ENCODE measurements at places on chromosomes 5 and 9. TPM values are rescaled to one million over a fixed set of nuclear protein-coding genes. Genes with fewer than 3 reads are reported as not detected.

MUSK gene
- total RNA-seq = not detected

KCTD16 gene
- 0.13 TPM for total RNA-seq

CXCL14 gene
- 145 TPM for total RNA-seq

STPG3 gene
- not detected for total RNA-seq

FCN2 gene
- total RNA-seq = not detected

PTPRD gene
- total RNA-seq = 0.33 TPM

PELO gene
- total RNA-seq = 20.5 TPM

EGFLAM gene
- 20.6 TPM for total RNA-seq

ZBED3 gene
- total RNA-seq = 3.2 TPM

BTNL3 gene
- total RNA-seq = not detected

KCNN2 gene
- total RNA-seq = not detected

FOXD4L4 gene
- 0.67 TPM for total RNA-seq

BHMT gene
- total RNA-seq = not detected

ZFP37 gene
- total RNA-seq = 3.4 TPM

TEX48 gene
- not detected for total RNA-seq

SH3RF2 gene
- 57.3 TPM for total RNA-seq

PAPPA gene
- total RNA-seq = not detected

UNC5A gene
- not detected for total RNA-seq

NPR3 gene
- 0.19 TPM for total RNA-seq

RAB24 gene
- 21.4 TPM for total RNA-seq

BBLN gene
- 56.9 TPM for total RNA-seq

SAXO1 gene
- total RNA-seq = not detected

RASGRF2 gene
- total RNA-seq = 2.0 TPM

PCDHB11 gene
- total RNA-seq = 0.17 TPM

RABGAP1 gene
- 57.2 TPM for total RNA-seq

CYLC2 gene
- not detected for total RNA-seq

SLC6A7 gene
- total RNA-seq = not detected

OTULIN gene
- total RNA-seq = 45.6 TPM

ZNF366 gene
- total RNA-seq = not detected

ABLIM3 gene
- 17.3 TPM for total RNA-seq

SLC36A2 gene
- total RNA-seq = not detected

GGTA1 gene
- not detected for total RNA-seq

CHSY3 gene
- total RNA-seq = 1.7 TPM

TMEM215 gene
- total RNA-seq = not detected

LCN1 gene
- not detected for total RNA-seq

NUTM2G gene
- total RNA-seq = not detected

DRD1 gene
- not detected for total RNA-seq

PPP1R26 gene
- 17.2 TPM for total RNA-seq

MAP1B gene
- total RNA-seq = 103 TPM

GRXCR2 gene
- total RNA-seq = not detected

WNT8A gene
- not detected for total RNA-seq

CDC14B gene
- 14.5 TPM for total RNA-seq

UBAC1 gene
- total RNA-seq = 37.8 TPM

ANKRD18B gene
- total RNA-seq = 5.9 TPM

ISL1 gene
- total RNA-seq = not detected

NPR2 gene
- 1.9 TPM for total RNA-seq

PCDHGC3 gene
- 76.3 TPM for total RNA-seq

NEURL1B gene
- 2.9 TPM for total RNA-seq

F2RL2 gene
- total RNA-seq = not detected

Measured in mammary epithelial cell (primary cell).